ENCODE measurements at places on chromosomes 2 and 18.

- DNase-seq, result no peak
Observed at GRCh38 chr2:66322506-66323260, 112.2 kb upstream of the MEIS1 start.

- DNase-seq, result no peak
Observed at GRCh38 chr18:58535340-58536201, 93.3 kb downstream of the ALPK2 start.

DNA sequence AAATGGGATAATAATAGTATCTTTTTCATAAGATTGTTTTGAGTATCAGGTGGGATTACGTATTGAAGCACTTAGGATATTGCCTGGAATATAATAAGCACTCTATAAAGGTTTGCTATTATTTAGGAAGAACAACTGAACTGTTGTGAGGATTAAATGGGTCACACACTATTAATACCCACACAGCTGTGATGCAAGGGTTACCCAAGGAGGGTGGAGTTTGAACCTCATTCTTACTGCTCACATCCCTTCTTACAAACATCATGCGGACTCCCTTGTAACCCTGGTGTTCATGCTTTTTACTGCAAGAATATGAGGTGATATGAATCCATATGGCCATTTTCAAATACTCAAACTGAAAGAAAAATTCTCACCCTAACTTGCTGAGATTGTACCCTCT is 113.5 kb downstream of the KCTD1 start:
- no peak for DNase-seq

DNA sequence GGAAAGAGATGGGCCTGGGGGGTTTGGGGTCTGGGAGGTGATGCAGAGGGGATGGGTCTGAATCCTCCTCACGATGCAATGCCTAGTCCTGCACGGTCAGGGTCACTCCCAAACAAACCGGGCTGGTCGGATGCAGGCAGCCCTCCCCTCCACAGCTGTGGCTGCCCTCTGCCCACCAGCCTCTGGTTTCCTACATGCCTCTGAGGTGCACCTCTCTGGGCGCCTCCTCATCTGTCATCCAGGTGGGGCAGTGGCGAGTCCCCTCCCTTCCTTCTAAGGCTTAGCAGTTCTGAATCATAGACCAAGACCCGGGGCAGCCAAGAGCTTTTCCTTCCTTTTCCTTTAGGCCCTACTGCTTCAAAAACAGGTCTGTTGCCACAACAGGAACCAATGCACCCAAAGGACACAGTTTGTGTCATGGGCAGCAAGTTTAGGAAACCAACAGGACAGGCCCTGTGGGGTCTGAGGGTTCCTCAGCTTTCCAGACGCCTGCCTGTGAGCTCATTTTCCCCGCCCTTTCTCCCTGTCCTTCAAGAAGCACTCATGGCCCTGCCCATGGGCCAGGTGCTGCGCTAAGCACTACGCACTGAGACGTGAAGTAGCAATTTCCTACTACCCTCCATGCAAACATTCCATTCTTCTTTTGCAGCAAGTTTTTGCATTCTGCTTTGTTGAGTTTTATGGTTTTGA is 6.5 kb upstream of the MAL start:
- no peak for DNase-seq

- no peak for DNase-seq
Observed at GRCh38 chr2:125408874-125409538, 1247.0 kb upstream of the GYPC start.

DNA sequence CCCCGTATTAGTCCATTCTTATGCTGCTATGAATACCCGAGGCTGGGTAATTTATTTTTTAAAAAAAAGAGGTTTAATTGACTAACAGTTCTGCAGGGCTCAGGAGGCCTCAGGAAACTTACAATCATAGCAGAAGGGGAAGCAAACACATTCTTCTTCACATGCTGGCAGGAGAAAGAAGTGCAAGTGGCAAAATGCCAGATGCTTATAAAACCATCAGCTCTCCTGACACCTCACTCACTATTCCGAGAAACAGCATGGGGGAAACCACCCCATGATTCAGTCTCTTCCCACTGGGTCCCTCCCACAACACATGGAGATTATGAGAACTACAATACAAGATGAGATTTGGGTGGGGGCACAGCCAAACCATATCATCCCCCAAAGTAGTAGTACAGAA is 2148.5 kb upstream of the PIK3C3 start:
- DNase-seq, result no peak

DNA sequence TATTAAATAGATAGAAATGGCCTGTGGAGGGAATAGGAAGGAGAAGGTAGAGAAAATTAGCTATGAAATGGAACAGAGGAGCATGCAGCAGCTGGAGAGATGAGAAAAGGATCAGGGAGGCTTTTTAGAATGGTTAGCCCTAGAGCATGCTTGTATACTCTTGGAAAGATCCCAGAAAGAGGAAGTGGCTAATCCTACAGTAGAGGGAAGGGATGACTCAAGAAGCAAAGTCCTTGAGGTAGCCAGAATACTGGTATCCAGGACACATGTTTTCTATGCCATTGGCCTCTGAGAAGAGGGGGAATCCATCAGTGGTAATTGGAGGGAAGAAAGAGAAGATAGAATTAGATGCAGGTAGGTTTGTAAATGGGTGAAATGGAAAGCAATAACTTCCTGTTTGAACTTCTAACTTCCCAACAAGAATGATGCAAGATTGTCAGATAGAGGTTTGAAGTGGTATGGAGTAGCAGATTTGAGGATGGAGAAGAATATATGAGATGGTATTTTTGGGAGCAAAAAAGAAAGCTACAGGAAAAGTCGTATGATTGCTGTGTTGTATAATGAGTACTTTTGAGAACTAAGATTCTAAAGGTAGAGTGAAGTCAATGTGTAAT is 17.1 kb upstream of the OSBPL6 start:
- DNase-seq, result no peak

Measured in activated gamma-delta T cell treated with anti-CD3 and anti-CD28 coated beads, Interleukin-2, amount 50 U/mL, for 16 hours (primary cell).